ENCODE measurements at places on chromosomes 5 and 9. TPM values are rescaled to one million over a fixed set of nuclear protein-coding genes. Genes with fewer than 3 reads are reported as not detected.

The COL23A1 gene
- polyA plus RNA-seq = 5.8 TPM

The PPP2R2B gene
- polyA plus RNA-seq = 15.1 TPM

The LCN15 gene
- 0.14 TPM for polyA plus RNA-seq

The RANBP3L gene
- polyA plus RNA-seq = 8.3 TPM

The SLCO4C1 gene
- 29.9 TPM for polyA plus RNA-seq

The TLX3 gene
- not detected for polyA plus RNA-seq

The GPRIN1 gene
- polyA plus RNA-seq = 1.3 TPM

The OR1J2 gene
- polyA plus RNA-seq = not detected

The MLANA gene
- 0.99 TPM for polyA plus RNA-seq

The TOR4A gene
- polyA plus RNA-seq = 5.2 TPM

- no peak for DNase-seq
These were observed 116.0 kb downstream of the MLLT3 start for GRCh38 chr9:20506099-20506900.

DNA sequence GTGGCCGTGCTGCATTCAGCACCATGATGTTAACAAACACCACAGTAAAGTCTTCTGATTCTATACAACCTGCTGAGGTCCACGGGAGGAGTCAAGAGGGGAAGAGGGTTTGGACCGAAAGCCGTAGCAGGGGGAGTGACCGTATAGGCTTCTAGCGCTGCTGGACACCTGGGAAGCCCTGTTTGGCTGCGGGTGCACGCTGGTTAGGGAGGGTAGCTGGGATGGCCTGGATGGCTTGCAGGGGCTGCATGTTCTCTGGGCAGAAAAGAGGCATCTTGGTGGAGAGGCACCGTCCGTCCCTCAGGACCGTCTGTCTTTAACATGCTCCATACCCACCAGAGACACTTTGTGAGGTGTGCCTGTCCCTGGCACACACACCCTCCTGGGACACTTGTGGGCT is 251.0 kb upstream of the IRX1 start:
- no peak for DNase-seq

GRCh38 chr5:57174128-57174889 is 450 bp downstream of the GPBP1 start:
- peak; percentile 25 for DNase-seq

DNA sequence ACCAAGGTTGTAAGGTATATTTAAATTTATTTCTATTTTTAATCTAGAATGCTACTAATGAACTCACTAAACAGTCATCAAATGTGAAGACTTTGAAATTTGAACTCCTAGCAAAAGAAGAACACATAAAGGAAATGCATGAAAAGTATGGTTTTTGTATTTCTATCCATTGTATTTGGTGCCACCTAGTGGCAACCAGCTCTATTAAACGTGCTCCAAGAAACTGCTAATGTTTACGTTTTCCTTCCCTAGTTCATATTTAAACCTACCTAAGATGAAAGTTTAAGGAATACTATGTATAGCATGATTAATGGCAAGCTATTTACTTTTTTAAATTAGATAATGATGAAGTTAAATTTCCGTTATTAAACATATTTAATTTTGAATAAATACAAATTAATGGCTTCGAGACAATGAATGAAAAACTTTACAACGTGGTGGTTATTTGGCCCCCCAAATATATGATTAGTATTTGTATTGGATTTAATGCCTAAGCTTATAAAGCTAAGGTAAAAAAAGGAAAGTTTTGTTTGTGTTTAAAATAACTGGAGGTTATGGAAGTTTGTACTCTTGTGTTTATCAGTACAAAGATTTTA is 115.9 kb upstream of the SH3GL2 start:
- DNase-seq = peak; percentile 31

GRCh38 chr5:102666164-102666946 is 88.8 kb upstream of the PAM start:
- DNase-seq = no peak

DNA sequence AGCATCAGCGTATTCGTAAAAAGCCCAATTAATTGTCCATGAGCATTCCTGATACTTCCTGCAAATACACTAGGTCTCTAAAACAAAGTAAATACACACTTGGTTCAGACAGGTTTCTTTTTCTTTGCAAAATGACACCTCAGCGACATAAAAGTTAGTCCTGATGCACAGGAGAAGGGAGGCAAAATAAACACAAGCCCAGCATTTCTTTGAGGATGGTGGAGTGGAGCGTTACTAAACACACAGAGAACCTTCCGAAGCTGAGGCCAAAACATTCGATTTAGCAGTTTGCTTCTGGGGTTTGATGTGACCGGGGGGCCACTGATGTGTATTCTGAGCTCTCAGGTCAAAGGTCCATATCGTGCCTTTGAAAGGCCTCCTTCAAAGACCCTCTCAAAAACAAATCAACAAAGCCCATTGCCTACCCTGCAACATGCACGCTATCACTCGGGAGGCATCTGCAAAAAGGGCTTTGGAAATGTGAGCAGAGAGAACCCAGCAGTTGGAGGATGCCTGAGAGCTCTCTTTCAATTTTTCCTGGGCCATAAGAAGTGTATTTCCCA is 268.4 kb upstream of the PANK3 start:
- no peak for DNase-seq

DNA sequence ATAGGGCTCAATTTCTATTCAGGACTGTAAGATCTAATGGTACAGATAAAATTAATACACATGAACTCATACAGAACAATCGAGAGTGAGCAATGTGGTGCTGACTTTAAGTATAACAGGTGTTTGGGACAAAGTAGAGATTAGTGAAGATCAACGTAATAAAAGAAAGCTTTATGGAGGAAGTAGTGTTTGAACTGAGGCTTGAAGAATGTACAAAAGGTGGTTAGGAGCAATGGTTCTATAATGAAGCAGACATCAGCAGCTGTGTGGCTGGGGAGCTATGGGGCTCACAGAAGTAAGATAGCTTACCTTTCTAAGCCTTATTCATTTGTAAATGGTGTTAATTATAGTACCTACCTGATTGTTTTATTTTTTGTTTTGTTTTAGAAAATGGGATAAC is 275.4 kb upstream of the RGMB start:
- no peak for DNase-seq

- DNase-seq = no peak
These were observed 57.9 kb downstream of the OSTF1 start for GRCh38 chr9:75146229-75146628.

DNA sequence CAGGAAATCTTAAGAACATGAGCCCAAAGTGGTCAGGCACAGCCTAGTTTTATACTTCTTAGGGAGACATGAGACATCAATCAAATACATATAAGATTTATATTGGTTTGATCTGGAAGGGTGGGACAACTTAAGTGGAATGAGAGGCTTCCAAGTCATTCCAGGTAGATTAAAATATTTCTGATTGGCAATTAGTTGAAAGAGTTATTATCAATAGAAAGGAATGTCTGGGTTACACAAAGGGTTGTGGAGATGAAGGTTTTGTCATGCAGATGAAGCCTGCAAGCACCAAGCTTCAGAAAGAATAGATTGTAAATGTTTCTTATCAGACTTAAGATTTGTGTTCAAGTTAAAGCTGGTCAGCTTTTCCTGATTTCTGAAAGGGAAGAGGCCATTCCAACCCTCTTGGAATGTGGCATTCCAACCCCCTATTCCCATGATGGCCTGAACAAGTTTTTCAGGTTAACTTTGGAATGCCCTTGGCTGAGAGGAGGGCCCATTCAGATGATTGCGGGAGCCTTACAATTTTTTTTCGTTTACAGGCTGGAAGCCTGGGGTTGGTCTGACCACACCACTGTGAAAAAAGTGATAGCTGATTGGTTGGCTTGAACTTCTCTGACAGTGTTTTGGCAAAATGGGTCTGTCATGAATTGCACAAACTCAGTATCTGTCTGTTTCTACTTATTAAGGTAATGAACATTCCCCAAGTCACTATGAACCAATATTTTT is 245.6 kb upstream of the RAI14 start:
- DNase-seq = no peak

DNA sequence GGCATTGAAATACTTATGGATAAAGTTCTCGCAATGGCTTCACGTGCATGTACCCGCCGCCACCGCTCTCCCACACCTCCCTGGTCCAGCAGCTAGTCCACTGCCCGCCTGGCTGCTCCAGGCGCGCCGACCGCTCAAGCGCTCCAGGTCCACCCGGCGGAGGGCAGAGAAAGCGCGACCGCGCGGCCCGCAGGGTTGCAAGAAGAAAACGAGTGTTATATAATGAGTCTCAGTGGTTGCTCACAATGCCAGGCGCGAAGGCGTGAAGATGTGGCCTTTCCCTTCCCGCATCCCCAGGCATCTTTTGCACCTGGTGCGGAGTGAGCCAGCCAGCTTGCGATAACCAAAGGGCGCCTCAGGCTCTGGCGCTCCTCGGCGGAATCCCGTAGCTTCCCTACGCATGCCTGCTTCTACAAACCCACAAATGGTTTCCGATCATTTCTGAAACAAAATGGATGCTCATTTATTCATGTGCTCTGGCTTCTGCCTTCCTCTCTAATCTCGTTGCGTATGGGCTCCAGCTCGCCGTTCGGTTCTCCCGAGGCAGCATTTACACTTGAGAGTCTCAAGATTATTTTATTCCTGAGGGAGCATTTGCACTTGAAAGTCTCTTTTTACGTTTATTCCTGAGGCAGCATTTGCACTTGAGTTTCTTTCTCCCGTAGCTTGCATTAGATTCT is 25.7 kb downstream of the CDKN2A start:
- DNase-seq = no peak

GRCh38 chr5:38381361-38381760 is 123.0 kb downstream of the EGFLAM start:
- DNase-seq = no peak

DNA sequence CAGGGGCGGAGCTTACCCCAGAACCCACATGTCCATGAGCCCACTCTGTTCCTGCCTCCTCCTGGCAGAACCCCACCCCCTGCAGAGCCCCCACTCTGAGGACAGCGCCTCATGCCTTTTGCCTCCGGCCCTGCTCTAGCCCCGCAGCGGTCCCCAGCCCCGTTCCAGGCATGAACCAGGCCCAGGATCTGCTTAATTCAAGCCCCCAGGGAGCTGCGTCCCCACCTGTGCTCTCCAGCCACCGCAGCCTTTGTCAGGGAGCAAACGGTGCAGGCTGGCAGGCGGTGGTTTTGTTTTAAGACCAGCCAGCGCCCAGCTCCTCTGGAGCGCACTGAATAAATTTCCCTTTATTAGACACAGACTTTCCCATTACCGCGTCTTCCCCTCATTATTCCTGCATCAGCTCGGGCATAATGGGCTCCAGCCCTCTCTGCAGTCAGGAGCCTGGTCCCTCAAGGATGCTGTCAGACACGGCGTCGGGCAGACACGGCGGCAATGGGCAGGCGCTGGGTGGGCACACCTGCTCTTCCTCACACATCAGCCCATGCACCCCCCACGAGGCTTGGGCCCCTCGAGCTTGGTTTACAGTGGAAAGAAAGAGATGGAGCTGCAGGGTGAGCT is 137.6 kb downstream of the OLFM1 start:
- DNase-seq = no peak

DNA sequence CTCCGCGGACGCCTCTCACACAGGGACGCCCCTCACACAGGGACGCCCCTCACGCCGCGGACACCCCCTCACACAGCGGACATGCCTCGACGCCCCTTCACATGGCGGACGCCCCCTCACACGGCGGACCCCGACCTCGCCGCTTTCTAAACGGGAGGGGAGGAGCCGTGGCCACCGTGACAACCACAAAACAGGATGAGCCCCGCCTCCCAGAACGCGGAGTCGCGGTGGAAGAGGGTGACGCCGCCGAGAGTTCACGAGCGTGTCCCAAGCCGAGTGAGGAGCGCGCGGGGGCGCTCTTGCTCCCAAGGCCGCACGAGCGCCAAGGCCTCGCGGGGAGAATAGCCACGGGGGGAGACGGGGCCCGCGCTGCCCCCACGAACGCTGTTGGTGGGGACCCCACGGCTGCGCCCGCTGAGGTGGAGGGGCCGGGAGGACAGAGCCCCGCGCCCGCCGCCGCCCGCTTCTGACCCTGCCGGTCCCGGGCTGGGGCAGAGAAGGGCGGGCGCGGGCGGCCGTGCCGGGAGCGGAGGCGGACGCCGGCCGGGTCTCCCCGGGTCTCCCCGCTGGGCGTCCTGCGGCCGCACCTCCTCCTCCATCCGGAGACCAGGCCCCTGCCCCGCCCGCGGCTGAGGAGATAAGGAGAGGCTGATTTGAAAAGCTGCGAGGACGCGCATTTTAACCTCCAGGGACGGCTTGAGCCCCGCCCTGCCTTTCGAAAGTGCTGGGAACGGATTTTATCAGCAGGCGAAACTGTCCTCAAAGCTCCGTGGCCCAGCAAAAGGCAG is 3.9 kb upstream of the NKD2 start:
- no peak for DNase-seq

DNA sequence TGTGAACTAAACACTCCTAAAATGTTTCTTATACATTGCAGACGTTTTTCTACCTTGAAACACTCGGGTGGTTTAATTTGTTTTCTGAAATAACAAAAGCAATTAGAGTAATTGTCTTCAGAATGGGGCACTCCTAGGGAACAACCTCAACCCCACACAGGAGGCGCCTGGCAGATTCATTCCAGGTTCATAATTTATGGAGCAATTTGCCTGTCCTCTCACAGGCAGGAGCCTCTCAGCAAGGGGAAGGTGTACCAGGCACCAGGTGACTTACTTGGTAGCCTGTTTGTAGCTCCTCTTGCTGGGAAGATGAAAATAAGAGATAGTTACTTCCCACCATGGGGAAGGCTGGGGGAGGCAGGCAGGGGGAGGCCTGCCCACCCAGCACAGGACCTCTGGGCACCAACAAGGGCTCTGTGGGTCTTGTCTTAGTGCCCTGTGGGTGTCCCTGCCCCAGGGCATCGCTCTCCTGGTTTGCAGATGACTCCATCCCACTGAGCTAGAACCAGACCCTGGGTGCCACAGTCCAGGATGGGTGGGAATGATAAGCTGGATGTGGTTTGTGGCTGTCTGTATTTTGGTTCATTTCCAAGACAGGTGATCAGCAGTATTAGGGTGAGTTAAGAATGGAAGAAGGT is 144.4 kb downstream of the FSTL4 start:
- DNase-seq = no peak

- no peak for DNase-seq
These were observed 70.6 kb upstream of the ZNF622 start for GRCh38 chr5:16536246-16536645.

- DNase-seq = no peak
These were observed 5.3 kb upstream of the ZNF367 start for GRCh38 chr9:96423322-96423984.

- DNase-seq = no peak
These were observed 480.3 kb upstream of the TYRP1 start for GRCh38 chr9:12212860-12213259.

DNA sequence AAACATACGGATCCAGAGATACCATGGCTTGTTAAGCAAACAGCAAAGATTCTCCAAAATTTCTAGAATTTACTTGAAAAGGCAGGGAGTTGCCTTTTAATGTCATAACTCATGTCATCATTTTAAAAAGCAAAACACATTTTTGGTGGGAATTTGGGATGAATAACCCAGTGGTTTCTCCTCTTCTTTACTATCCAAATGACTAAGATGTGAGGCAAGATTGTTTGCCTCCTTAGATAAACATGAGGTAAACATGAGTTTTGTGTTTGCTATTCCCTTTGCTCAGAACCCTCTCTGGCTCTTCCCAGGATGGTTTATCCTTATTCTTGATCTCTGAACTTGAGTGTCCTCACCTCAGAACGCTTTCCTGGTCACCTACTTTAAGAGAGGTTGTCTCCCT is 267.0 kb downstream of the EBF1 start:
- no peak for DNase-seq

Measured in left renal pelvis (tissue), 4 donors.